ENCODE measurements at places on chromosomes 12 and 14.

DNA sequence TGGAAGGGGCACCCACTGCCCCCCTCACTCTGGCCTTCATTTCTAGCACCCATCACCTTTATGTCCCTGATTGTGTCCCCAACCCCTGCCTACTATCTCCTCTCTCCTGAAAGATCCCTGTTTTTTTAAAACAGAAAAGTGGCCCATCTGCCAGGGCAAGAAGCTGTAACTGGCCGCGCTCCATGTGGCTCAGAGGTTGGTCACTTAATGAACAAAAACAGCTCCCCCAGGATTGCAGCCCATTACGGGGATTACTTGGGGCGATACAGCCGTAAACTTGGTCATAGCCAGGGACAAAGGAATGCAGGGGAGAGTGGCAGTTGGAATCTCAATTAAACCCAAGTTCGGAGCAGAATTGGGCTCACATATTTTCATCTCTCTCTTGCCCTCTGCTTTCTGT is 34.8 kb upstream of the VSX2 start:
- no peak for DNase-seq

DNA sequence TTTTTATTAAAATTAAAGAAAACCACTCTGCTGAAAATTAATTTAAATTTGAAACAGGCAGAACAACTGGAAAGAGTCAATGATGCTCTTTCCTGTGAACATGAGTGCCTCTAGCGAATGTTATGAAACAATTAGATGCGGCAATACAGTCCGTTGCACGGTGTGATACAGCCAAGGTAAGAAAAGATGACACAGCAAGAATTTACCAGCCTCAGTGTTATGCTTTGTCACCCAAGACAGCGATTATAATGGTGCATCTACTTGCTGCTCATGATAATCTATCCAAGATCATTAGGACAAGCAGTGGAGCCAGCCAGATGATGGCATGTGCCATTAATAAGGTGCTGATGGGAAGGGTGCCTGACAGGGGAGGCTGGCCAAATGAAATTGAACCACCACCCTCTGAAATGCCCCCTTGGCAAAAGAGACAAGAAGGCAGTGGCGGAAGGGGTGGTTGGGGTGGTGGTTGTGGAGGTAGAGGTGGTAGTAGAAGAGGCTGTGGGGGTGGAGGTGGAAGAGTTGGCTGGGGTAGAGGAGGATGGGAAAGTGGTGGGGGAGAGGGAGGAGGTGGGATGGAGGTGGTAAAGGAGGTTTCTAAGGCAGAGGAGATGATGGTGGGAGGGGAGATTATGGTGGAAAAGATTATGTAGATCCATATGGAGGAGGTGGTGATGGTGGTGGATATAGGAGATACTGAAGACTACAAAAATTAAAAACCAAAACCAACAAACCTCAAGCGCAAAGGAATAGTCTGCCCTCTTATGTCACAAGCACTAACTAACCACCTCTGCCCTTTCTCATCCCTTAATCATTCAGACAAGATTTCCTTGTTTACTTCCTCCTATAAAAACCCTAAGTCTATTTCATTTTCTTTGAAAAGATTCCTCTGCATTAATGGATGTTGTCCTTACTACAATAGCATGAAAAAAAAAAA is 4.0 kb upstream of the RESF1 start:
- DNase-seq, result no peak

DNA sequence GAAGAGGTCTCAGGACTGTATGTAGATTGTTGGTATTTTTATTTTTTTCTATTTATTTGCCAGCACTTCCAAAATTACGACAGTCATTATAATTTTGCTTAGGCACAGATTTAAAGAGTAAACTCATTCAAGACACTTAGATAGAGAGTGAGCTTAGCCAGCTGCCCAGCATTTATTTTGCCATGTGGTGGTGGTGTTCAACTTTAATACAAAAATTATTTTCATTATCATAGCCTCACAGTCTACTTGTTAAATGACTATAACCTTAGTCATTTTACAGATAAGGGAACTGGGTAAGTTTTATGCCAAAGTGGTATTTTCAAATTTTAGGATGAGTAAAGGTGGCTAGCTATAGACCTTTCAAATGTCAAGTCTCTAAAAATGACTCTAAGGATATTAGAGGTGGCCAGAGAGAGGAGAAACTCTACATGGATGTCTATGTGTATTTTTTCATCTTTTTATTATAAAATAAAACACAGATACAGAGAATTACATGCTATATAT is 66.7 kb downstream of the LRRC9 start:
- DNase-seq, result no peak

GRCh38 chr12:91871751-91872150 is 273.9 kb downstream of the BTG1 start:
- no peak for DNase-seq

- DNase-seq, result no peak
Measured at GRCh38 chr14:51527073-51527472, 124.6 kb upstream of the FRMD6 start.

Measured in kidney epithelial cell (primary cell).